Breast epithelium (tissue), 4 donors: ENCODE measurements at places on chromosomes 2 and 18. TPM values are rescaled to one million over a fixed set of nuclear protein-coding genes. Genes with fewer than 3 reads are reported as not detected.
A peak's percentile ranks its signal among the peaks of the same experiment; 100 is the strongest.

CD207 gene
- 0.33 TPM for total RNA-seq

DSG4 gene
- not detected for total RNA-seq

DNA sequence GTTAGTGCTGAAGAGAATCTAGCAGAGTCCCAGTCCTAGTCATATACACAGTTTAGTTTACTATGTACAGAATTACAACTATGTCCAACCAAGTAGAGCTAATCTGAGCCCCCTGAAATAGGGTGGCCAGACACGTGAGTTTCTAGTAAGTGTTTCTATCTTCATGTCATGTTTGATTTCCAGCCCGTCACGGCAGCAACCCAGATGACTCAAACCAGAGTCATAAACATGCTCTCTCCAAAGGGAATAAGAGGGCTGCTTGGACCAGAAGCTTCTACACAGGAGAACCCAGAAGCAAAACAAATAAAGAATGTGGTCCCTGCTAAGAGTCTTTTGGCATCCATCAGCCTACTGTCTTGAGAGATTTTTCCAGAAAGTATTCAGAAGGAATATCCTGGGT is 64.9 kb upstream of the WIPF1 start:
- no peaks in the 10 kb centered on the region for H3K27me3 ChIP-seq
- peaks cover 4% of the 10 kb centered on the region for H3K4me1 ChIP-seq
- peak overlapping the region; percentile 79 for H3K27ac ChIP-seq
- H3K36me3 ChIP-seq, result no peaks in the 10 kb centered on the region
- H3K4me3 ChIP-seq, result no peak overlapping the region
- DNase-seq, result no peak

GRCh38 chr2:171754254-171754939 is 67.1 kb downstream of the DYNC1I2 start:
- DNase-seq, result no peak
- no peak overlapping the region for H3K4me3 ChIP-seq
- no peak overlapping the region for H3K27ac ChIP-seq
- H3K27me3 ChIP-seq, result no peaks in the 10 kb centered on the region

ZSWIM2 gene
- total RNA-seq, result not detected

- DNase-seq, result no peak
- no peak overlapping the region for H3K27ac ChIP-seq
- no peaks in the 10 kb centered on the region for H3K36me3 ChIP-seq
- H3K4me3 ChIP-seq, result no peak overlapping the region
- no peaks in the 10 kb centered on the region for H3K4me1 ChIP-seq
These were observed 1.6 kb upstream of the ERMN start for GRCh38 chr2:157327200-157327599.

DNA sequence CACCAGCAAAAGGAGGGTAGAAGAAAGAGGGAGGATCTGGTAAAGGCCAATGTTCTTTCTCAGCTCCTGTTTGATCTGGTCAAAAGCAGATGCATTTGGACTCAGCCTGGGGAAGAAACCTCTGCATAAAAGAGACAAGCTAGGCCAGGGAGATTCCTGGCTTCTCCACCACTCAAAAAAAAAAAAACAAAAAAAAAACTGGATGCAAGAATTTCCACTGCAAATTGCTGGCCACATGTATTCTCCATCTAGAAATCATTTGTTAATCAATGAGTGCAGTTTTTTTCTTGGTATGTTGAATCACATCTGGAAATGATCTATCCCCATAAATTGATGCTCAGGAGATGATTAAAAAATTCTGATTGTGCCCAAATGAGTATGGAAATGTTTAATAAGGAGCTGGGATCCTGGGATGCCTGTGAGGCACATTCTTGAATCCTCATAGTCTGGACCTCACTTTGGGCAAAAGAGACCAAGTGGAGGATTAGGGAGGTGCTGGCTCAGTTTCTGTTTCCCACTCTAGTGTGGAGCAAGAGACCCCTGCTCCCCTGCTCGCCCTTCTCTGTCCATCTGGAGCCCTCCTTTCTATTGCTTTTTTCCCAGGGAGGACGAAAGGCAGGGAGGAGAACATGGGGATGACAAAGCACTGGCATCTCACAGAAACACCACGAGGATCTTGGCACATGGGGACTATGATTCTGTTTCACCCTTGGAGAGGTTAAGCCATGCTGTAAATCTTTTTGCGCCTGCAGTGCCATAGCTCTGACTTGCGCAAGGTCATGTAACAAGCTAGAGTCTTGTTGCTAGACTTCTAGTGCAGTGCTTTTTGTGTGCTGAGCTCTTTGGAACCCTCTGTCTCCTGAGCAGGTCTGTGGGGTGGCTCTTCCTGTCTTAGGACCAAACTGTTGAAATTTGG is 57.6 kb downstream of the APOB start:
- no peaks in the 10 kb centered on the region for H3K4me1 ChIP-seq
- H3K36me3 ChIP-seq, result no peaks in the 10 kb centered on the region
- H3K27ac ChIP-seq, result no peak overlapping the region
- H3K4me3 ChIP-seq, result no peak overlapping the region
- H3K27me3 ChIP-seq, result no peaks in the 10 kb centered on the region
- DNase-seq, result no peak

DNA sequence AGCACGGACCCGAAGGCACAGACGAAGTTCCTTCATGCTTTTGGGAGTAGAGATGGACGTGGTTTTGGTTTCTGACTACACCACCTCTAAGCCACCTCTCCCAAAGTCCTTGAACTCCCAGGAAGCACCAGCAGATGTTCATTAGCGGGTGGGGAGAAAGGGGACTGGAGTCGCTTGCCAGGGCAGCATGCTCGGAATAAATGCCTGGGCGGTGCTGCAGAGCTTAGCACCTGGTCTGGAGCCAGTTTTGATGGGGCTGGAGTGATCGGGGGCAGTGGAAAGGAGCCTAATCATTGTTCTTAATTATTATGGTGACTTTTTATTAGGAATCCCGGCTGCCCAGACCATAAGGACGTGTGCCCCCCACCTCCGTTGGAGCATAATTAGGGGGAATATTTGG is 220.8 kb downstream of the TFCP2L1 start:
- H3K36me3 ChIP-seq, result no peaks in the 10 kb centered on the region
- H3K4me1 ChIP-seq, result no peaks in the 10 kb centered on the region
- H3K27ac ChIP-seq, result no peak overlapping the region
- H3K4me3 ChIP-seq, result no peak overlapping the region
- H3K27me3 ChIP-seq, result no peaks in the 10 kb centered on the region

GRCh38 chr2:172998547-172999272 is 76.9 kb upstream of the MAP3K20 start:
- H3K4me1 ChIP-seq, result peaks cover 4% of the 10 kb centered on the region
- no peak for DNase-seq
- H3K27ac ChIP-seq, result no peak overlapping the region
- H3K4me3 ChIP-seq, result no peak overlapping the region
- no peaks in the 10 kb centered on the region for H3K36me3 ChIP-seq
- H3K27me3 ChIP-seq, result no peaks in the 10 kb centered on the region

CKAP2L gene
- not detected for total RNA-seq

LIMS4 gene
- total RNA-seq, result 2.0 TPM

- peak overlapping the region; percentile 92 for H3K27ac ChIP-seq
- peaks cover 10% of the 10 kb centered on the region for H3K4me1 ChIP-seq
- no peak for DNase-seq
- no peaks in the 10 kb centered on the region for H3K36me3 ChIP-seq
- H3K4me3 ChIP-seq, result peak overlapping the region; percentile 77
These were observed 34.7 kb downstream of the PTPN18 start for GRCh38 chr2:130390460-130391057.

DNA sequence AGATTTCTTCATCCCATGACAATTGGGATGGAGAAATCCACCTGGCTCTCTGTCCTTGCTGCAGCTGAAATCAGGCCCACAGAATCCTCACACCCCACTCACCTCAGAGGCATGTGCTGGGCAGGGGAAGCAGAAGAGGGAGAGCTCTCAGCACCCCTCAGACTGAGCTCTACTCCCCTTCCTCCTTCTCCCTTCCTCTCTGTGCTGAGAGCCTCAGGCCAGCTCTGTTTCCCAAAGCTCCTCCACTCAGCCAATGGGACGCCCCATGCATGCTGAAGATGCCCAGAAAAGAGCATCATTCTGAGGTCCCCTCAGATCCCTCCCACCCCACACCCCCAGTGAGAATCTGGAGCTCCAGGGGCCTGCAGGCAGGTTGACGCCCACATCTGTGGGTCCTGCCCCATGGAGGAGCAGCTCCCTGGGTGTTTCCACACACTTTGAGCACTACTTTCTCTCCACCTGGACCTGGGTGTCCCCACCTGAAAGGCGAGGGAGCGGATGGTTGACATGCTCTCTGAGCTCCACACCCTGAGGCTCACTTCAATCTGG is 637.7 kb upstream of the ID2 start:
- DNase-seq, result no peak
- no peaks in the 10 kb centered on the region for H3K36me3 ChIP-seq
- no peak overlapping the region for H3K4me3 ChIP-seq
- H3K27ac ChIP-seq, result no peak overlapping the region
- no peaks in the 10 kb centered on the region for H3K4me1 ChIP-seq

GAREM1 gene
- 12.0 TPM for total RNA-seq

DNA sequence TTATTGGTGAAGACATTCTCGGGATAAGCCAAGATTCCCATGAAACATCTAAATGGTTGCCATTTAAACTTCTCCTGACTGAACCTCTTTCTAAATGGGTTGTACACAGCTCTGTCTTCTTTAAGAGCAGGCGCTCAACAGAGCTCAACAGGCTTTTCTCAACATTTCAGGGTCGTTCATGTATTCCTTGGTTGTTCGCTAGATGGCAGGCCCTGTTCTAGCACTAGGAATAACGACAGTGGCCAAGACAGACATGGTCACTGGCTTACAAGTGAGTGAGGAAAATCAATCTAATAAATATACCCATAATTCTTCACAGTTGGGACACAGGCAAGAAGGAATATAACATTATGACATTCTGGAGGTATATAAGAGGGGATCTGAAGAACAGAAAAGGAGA is 154.5 kb downstream of the SMAD2 start:
- no peak overlapping the region for H3K27ac ChIP-seq
- no peaks in the 10 kb centered on the region for H3K27me3 ChIP-seq
- H3K4me1 ChIP-seq, result no peaks in the 10 kb centered on the region
- no peak for DNase-seq
- H3K4me3 ChIP-seq, result no peak overlapping the region

SH3RF3 gene
- total RNA-seq, result 4.6 TPM

- no peaks in the 10 kb centered on the region for H3K4me1 ChIP-seq
- no peak overlapping the region for H3K27ac ChIP-seq
- H3K36me3 ChIP-seq, result no peaks in the 10 kb centered on the region
- no peak for DNase-seq
- no peaks in the 10 kb centered on the region for H3K27me3 ChIP-seq
These were observed 217.6 kb downstream of the NDUFA10 start for GRCh38 chr2:239807568-239807967.

DNA sequence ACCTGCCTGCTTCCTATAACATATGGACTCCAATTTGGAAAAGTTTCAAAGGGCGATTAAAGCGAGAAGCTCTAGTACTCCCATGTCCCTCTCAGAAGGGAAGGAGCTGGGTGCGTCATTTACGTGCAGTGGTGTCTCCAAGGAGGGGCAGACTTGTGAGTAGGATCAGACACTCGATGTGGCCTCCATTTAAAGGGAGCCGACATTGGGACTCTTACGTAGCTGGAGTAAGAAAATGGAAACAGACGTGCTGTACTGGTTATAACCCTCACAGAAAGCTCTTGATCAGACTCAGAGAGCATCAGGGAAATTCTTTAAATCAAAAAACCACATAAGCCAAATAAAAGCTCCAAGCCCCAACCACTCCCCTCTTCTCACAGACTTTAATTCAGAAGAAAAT is 198.5 kb downstream of the KLHL29 start:
- no peaks in the 10 kb centered on the region for H3K27me3 ChIP-seq
- H3K27ac ChIP-seq, result no peak overlapping the region
- DNase-seq, result no peak
- H3K4me1 ChIP-seq, result no peaks in the 10 kb centered on the region
- no peaks in the 10 kb centered on the region for H3K36me3 ChIP-seq

DNA sequence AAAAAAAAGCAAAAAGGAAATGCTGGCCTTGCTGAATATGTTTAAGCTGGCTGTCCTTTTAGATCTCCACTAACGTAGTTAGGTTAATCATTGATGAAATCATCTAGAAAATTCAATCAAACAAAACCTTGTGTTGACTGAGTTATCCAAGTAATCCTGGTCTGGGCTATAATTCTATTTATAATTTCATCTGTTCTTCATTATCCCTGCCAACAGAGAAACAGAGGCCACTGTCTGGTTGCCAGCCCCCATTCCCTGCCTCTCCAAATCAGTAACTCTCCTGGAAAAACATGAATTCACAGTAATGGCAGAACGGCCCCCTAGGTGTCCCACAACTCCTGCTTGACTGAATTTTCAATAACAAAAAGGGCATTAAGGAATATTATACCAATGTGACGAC is 24.6 kb downstream of the DOCK10 start:
- H3K27ac ChIP-seq, result no peak overlapping the region
- H3K4me3 ChIP-seq, result no peak overlapping the region
- H3K36me3 ChIP-seq, result no peaks in the 10 kb centered on the region
- DNase-seq, result no peak
- no peaks in the 10 kb centered on the region for H3K4me1 ChIP-seq

SPATA3 gene
- total RNA-seq, result not detected

IL1B gene
- total RNA-seq, result not detected

DNA sequence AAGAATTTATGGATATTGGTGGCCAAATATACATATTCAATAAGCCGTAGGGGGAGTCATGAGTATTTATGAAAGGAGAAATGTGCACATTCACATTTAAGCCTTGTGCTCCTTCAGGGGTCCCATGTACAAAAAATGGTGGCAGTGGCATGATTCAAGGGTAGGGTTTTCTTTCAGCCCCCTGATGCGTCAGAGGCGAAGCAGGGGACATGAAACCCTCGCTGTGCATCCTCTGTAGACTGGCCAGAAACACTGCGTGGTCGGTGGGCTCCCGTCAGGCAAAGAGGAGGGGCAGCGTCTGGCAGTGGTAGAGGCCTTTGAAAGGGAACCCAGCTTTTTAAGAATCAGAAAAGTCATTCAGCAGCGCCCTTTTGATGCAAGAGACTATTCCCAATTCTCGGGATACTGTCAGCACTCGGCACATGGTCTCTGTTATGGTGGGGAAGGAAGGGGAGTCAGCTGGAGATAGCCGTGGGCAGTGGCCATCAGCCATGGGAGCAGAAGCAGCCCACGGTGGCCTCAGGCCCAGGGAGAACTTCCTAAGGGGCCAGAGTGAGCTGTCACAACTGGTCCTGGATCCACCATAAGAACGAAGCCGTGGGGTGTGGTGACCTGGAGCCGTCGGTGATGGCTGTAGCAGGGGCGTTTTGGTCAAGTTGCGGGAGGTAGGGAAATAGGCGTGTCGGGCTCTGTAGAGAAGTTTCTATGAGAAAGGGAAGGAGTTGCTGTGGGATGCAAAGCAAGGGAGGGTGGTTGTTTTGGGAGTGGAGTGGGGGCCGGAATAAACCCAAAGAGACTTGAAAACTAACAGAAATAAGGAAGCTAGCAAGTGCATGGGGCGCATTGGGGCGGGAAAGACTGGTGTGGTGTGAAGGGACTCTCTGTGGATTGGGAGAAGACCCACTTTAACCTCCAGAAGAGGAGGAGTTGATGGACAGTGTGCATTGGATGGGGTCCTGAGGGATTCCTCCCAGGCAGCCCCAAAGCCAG is 95.6 kb downstream of the SH3BP4 start:
- H3K27me3 ChIP-seq, result no peaks in the 10 kb centered on the region
- H3K36me3 ChIP-seq, result peaks cover 3% of the 10 kb centered on the region
- H3K4me3 ChIP-seq, result no peak overlapping the region
- H3K27ac ChIP-seq, result no peak overlapping the region
- DNase-seq, result no peak
- peaks cover 5% of the 10 kb centered on the region for H3K4me1 ChIP-seq

GRCh38 chr2:85156153-85156552 is 23.0 kb downstream of the TCF7L1 start:
- no peaks in the 10 kb centered on the region for H3K27me3 ChIP-seq
- H3K36me3 ChIP-seq, result no peaks in the 10 kb centered on the region
- no peak for DNase-seq
- no peak overlapping the region for H3K27ac ChIP-seq
- no peak overlapping the region for H3K4me3 ChIP-seq
- H3K4me1 ChIP-seq, result peaks cover 25% of the 10 kb centered on the region
